ENCODE measurements at places on chromosomes 13 and 19.

GRCh38 chr19:57075801-57076492, 43.8 kb upstream of the USP29 start:
- no peak for DNase-seq

GRCh38 chr13:48507021-48507420, 25.9 kb downstream of the RCBTB2 start:
- no peak for DNase-seq

DNA sequence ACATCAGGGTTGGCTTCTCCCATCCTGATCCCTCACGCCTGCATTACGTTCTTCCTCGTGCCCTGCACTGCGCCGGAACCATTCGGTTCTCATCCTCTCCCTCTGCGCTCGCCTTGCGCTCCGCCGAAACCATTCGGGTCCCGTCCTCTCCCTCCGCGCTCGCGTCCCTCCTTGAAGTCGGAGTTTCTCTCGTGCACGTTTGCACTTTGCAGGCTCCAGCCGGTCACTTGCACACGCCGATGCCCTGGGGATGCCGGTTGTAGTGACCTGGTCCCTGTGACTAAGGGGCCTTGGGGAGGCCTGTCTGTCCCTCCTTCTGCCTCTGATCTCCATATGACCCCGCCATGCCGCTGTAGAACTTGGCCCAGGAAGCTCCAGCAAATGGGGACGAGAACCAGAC, 265.8 kb downstream of the TEX29 start:
- no peak for DNase-seq

- no peak for DNase-seq
These were observed 3.1 kb downstream of the PPP1R14A start for GRCh38 chr19:38252941-38253691.

- no peak for DNase-seq
These were observed 92.2 kb downstream of the STOML3 start for GRCh38 chr13:38898481-38898880.

DNA sequence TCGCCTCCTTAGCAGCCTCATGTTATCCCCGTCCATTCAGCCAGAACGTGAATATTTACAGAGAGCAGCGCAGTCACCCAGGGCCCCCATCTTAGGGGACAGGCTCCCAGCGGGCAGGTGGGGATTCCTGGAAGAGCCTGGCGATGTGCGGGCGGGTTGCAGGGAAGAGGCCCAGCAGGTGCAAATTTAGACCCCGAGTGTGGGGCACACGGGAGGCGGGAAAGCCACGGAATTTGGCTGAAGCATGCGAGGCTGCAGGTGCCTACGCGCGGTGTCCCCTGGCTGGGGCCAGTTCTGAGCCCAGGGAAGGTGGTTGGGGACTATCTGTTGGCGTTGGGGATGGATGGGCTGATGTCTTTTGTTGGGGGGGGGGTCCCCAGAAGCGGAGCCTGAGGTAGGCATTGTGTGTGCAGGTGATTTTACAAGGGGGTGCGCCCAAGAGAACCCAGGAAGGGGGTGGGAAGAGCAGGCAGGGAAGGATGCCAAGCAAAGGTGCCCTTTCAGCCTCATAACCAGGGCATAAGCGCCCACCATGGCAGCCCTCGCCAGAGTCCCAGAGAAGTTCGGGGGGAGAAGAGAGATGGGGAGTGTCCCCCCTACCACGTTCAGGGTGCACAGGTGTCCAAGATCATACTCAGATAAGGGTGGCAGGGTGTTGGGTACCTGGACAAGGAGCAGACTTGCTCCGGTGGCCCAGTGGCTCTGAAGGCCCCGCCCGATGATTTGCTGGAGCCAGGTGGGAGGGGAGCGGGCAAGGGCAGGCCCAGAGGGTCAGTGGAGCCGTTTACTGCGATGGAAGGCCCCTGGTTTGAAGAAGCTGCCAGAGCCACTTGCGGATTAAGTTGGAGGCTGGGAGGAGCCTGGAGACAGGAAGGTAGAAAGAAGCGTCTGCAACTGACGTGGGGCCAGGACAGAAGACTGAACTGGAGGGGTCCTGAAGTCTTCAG, 1.2 kb downstream of the TPGS1 start:
- no peak for DNase-seq

DNA sequence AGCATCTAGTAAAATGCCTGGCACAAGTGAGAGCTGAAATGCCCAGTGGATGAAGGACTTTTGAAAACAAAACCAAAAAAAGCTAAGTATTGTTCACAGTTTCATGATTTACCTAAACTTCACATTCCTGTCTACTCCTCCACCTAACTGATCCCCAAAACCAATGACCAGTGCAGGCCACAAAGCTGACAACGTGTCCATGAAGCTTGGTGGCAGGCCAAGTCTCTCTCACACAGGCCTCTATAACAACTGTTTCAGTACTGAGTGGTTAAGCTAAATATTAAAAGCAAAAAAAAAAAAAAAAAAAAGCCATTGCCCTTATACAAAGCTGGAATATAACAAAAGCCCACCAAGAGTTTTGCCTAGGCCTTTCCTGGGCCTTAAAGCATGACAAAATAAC, 36.4 kb downstream of the STK24 start:
- no peak for DNase-seq

GRCh38 chr13:110607675-110608224, 7.6 kb upstream of the NAXD start:
- DNase-seq: no peak

DNA sequence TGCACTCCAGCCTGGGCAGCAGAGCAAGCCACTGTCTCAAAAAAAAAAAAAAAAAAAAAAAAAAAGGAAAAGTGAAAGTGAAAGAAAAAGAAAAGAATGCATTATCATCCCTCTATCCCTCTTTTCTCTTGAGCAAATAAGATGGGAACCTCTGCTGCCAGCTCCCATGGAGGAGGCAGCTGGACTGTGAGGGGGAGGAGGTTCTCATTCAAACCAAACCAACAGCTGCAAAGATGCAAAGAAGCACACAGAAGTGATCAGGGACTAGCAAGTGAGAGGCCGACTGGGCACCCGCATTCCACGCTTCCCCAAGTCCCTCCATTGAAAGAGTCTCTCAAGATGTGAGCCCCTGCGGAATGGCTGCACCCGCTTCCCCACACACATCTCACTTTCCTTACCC, 63.5 kb downstream of the TSHZ3 start:
- DNase-seq: peak; percentile 94

DNA sequence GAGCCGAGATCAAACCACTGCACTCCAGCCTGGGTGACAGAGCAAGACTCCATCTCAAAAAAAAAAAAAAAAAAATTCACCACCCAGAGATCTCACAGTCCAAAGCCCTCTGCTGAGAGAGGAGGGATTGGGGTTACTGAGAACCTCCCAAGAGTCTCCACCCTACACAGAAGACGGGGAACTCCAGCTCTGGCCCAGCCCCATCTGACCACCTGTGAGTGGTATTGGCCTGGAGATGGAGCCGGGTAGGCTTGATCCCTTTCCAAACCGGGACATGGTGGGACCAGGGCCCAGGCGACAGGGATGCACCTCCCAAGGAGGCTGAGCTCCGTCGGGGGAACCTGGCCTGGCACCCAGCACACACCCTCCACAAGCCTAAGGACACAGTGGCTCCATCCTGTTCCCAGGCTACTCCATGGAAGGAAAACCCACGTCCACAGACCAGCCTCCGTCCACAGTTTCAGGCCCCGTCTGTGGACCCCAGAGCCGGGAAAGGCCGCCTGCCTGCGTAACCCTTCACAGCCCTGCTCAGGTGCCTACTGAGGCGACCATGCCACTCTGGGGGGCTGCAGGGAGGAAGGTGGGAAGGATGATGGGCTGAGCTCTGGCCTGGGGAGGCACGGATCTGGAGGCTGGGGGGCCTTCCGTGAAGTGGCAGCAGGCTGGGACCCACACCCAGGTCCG, 1.8 kb downstream of the TMEM259 start:
- DNase-seq: no peak

GRCh38 chr19:50024719-50025021, 502 bp downstream of the VRK3 start:
- DNase-seq: no peak

- peak; percentile 95 for DNase-seq
These were observed 14.1 kb downstream of the KLF2 start for GRCh38 chr19:16338470-16339360.

- no peak for DNase-seq
These were observed 26.2 kb upstream of the MRI1 start for GRCh38 chr19:13738073-13738472.

DNA sequence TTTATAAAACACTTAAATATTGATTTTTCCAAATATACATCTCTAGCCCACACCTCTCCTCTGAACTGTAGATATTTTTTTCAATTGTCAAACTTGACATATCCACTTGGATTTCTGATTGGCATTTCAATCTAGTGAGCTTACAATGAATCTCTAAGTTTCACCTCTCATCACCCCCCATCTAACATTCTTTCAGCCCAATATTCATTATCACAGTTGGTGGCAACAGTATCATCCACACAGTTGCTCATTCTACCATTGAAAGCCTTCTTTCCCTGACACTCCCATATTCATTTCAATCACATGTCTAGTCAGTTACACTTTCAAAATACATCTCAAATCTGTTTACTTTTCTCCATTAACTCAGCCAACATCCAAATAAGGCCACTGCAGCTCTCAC, 385.2 kb downstream of the PCDH20 start:
- DNase-seq: no peak

DNA sequence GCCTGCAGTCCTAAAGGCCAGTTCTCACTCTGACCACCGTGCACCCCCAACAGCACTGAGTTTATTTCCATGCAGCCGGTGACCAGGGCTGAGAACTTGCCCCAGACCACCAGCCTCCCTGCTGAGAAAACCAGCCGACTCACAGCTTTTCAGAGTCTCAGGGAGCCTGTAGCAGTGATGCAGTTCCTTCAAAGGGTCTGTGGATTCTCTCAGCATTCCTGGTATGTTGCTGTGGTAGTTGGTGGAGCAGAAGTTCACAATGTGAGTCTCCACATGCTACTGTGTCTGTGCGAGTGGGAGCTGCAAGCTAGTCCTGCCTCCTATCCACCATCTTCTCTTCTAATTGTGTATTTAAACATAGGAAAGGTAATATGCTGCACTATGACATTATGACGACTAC, 254.9 kb upstream of the KLF12 start:
- DNase-seq: no peak

GRCh38 chr19:18073197-18073596, 13.5 kb downstream of the IL12RB1 start:
- DNase-seq: no peak

DNA sequence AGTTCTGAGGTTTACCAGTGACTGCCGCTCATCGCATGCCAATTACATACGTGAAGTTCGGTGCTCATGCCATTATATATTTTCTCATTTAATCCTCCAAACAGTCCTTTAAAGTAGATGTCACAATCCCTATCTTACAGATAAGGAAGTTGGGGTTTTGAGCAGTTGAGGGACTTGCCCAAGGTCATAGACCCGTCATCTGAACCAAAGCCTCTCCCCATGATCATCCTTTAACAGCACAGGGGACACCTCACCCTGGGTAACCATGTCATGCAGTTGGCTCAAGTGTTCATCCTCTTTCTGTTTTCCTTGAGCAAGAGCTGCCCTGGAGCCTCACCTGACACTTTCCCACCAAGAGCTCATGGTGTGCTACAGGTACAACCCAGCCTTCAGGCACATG, 69.1 kb downstream of the HSPH1 start:
- DNase-seq: no peak

- no peak for DNase-seq
These were observed 69.3 kb downstream of the CHST8 start for GRCh38 chr19:33691030-33691427.

DNA sequence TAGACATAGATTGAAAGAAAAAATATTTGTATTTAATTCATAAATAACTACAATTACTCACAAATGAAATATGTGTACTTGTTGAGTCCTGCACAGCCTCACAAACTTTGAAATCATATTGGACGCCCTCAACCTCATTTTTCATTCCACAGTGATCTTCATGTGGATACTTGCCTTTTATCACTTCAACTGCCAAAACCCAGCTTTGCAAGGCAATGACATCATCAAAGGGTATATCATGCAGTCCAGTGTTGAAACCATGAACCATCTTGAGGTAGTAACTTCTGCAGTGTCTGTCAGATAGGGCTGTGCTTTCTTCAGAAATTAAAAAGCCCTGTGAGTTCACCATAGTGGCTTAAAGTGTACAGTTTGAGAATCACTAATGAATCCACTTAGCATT, 82.2 kb downstream of the HS6ST3 start:
- DNase-seq: no peak

GRCh38 chr19:703651-704446, 4.9 kb upstream of the PALM start:
- DNase-seq: peak; percentile 15

DNA sequence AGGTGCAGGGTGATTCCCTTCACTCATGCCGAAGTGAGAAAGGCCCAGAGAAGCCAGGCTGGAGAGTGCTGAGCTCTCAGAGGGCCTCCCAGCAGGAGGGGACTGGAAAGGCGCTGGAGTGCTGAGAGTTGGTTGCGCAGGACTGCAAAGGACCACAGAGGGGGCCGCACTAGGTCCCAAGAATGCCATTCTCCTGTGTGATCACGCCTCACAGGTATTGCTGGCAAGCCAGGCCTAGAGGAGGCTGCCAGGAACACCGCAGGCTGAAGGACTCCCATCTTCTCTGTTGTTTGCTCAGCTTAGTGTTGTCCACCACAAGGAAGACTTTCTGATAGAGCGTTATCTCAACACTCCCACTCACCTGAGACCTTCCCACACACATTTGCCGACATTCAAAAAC, 165.0 kb downstream of the FGF14 start:
- DNase-seq: no peak

DNA sequence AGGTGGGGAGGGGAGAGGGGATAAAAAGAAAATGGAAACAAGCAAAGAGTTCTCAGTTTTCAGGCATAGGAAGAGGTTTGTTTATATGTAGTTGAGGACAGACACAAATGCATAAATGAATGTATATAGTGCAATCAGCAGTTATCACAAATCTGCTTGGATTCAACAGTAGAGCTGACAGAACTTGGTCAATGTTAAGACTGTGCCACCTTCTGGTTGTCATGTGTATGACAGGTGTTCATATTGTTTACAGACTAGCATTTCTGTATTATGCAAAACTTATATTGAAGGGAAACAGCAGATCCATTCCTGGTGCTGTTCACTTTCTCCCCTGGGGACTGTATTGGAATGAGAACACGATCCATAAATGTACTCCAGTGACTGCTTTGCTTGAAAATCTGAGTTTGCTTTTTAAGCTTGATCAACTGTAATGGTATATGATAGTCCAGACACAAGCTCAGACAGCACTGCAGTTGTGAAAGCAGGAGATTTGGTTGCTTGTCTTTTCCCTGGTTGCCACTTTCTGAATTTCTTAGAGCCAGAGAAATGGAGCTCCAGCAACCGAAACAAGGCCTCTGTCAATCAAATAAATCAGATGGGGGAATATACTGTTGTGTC, 319.5 kb upstream of the OBI1 start:
- peak; percentile 51 for DNase-seq

DNA sequence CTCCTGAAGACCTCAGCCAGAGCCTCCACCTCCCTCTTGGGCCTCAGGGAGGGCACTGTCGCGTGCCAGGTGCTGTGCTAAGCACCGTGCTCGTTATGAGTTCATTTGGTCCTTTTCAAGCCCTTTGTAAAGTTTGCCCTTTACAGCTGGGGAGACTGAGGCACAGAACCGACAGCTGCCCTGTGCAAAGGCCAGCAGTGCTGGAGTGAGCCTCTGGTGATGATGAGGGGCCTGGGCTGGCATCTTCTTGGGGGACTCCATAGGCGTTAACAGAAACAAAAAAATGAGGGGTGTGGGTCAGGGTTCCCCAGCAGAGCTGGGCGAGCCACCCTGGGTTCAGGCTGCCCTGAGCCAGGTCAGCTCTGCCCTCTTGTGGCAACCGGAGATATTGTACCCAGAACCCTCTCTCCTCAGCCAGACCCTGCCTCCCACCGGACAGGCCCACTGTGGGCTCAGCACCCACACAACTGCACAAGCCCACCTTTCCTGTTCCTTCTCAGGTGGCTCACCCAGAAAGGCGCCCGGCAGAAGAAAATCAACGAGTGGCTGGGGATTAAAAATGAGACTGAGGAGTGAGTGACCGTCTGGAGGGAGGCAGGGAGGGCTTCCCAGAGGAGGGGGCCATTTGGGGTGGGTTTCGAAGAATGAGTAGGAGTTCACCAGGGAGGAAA, 5.5 kb upstream of the IFI30 start:
- DNase-seq: peak; percentile 17
